CD8-positive, alpha-beta memory T cell (primary cell): ENCODE measurements at places on chromosomes 6 and 20.

DNA sequence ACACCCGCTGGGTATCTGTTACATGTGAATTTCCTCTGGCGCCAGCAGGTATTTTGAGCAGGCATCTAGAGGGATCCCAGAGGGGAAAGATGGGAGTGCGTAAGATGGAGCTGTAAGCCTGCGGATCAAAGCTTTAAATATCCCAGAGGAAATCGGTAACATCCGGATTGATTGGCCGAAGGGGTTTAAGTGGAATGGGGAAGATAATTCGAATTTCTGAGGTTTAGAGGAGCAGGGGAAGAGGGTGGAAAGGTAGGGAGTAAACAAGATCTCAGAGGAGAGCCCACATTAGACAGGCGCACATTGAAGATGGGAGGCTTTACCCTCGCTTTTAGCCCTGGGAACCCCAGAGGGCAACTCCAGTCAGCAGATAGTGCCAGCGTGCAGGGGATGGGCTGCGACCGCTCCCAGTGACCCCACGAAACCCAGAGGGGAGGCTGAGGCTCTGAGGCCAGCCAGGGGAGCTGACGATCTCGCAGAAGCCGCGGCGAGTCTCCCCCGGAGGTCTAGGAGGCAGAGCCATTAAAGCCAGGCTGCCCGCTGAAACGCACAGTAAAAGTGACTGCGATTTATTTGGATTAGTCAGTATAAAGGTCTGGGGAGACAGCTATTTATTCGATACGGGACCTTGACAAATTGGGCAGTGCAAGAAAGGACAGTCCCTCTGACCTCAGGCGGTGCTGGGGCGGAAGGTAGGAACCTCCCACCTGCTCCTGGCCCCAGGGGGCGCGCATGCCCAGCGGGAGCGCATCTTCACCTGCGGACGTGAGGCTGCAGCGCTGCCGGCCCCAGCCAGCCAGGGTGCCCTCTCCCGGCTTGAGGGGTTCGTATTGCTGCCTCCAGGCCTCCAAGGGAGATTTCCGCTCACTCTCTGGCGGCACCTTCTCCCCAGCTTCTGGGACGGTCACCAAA lies 34.3 kb upstream of the TCF21 start:
- no peak overlapping the region for H3K27ac ChIP-seq
- no peaks in the 10 kb centered on the region for H3K36me3 ChIP-seq
- H3K4me1 ChIP-seq: no peaks in the 10 kb centered on the region
- H3K4me3 ChIP-seq: no peak overlapping the region
- H3K27me3 ChIP-seq: peaks cover 17% of the 10 kb centered on the region
- no peak for DNase-seq

DNA sequence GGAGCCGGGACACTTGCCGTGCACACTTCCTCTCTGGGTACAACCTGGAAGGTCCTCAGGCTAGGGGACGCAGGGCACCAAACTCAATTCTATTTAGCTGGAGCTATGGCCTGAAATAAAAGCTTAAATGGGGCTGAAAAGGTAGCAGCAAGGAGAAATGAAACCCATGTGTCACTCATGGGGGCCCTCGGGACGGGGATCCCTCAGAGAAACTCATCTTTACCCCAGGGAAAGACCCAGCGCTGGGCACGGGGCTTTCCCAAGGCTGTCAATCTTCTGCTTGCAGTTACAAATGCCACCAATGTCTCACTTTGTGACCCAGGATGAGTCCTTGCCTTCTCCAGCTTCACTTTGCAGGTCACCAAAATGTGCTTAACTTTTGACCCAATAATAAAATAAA lies 16.5 kb downstream of the SNAI1 start:
- no peaks in the 10 kb centered on the region for H3K36me3 ChIP-seq
- no peak overlapping the region for H3K27ac ChIP-seq
- H3K4me1 ChIP-seq: no peaks in the 10 kb centered on the region
- H3K4me3 ChIP-seq: no peak overlapping the region
- DNase-seq: no peak

DNA sequence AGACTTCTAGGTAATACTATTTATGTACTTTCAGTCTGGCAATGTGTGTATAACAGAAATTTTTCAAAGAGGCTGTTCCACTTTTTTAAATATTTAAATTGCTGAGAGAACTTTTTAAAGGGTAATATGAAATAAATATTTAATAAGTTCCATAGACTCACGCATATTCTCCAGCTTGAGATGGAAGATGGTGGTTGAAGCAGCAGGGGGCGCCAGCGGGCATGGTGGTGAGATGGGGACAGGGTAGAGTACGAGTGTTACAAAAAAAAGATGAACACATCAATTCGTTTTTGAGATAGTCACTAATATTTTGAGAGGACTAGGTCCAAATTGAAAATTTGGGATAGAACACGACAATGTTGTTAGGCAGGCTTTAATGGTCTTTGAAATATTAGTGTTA lies 68.4 kb downstream of the RSPO3 start:
- no peaks in the 10 kb centered on the region for H3K36me3 ChIP-seq
- H3K4me3 ChIP-seq: no peak overlapping the region
- H3K27ac ChIP-seq: no peak overlapping the region
- H3K27me3 ChIP-seq: no peaks in the 10 kb centered on the region
- H3K4me1 ChIP-seq: no peaks in the 10 kb centered on the region
- peak; percentile 57 for DNase-seq

- no peak for DNase-seq
- H3K4me1 ChIP-seq: peaks cover 34% of the 10 kb centered on the region
- H3K4me3 ChIP-seq: peak overlapping the region; percentile 92
- H3K27me3 ChIP-seq: no peaks in the 10 kb centered on the region
- no peaks in the 10 kb centered on the region for H3K36me3 ChIP-seq
- H3K27ac ChIP-seq: peak overlapping the region; percentile 87
These were observed 400 bp upstream of the TRMT11 start for GRCh38 chr6:125985979-125986300.
